ENCODE measurements at places on chromosomes 2 and 18. TPM values are rescaled to one million over a fixed set of nuclear protein-coding genes. Genes with fewer than 3 reads are reported as not detected.

Gene GPAT2
- not detected for total RNA-seq

Gene ANKRD30BL
- total RNA-seq, result not detected

- H3K27ac ChIP-seq, result no peak overlapping the region
- H3K4me1 ChIP-seq, result peaks cover 26% of the 10 kb centered on the region
- no peak overlapping the region for H3K4me3 ChIP-seq
- H3K27me3 ChIP-seq, result no peaks in the 10 kb centered on the region
- DNase-seq, result no peak
Measured at GRCh38 chr18:9831036-9831722, 54.6 kb upstream of the TXNDC2 start.

DNA sequence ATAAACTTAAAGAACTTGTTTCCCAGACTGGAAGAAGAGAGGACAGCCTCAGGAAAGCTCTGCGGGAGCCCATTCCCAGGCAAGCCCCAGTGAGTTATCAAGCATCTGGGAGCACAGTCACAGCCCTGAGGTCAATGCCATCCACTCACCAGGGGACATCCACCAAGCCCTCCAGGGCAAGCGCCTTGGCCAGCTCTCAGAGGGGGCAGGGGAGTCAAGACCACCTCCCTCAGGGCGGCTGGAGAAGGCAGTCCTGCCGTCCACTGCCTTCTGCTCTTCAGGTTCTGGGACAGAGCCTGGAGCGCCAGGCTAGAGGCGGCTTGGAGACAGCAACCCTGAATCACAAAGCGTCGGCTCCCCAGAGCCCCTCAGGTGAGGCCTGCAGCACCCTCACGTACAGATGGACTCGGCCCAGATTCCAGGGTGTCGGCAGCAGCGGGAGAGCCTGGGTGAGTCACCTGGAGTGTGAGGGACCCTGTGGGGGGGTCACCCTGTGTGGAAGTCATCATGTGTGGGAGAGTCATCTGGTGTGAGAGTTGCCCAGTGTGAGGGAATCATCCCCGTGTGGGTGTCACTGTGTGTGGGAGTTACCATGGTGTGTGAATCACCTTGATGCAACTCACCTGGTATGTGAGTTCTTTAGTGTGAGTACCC is 100.9 kb upstream of the TEX51 start:
- no peak overlapping the region for H3K27ac ChIP-seq
- H3K36me3 ChIP-seq, result no peaks in the 10 kb centered on the region
- H3K4me3 ChIP-seq, result no peak overlapping the region
- DNase-seq, result no peak
- H3K4me1 ChIP-seq, result no peaks in the 10 kb centered on the region

DNA sequence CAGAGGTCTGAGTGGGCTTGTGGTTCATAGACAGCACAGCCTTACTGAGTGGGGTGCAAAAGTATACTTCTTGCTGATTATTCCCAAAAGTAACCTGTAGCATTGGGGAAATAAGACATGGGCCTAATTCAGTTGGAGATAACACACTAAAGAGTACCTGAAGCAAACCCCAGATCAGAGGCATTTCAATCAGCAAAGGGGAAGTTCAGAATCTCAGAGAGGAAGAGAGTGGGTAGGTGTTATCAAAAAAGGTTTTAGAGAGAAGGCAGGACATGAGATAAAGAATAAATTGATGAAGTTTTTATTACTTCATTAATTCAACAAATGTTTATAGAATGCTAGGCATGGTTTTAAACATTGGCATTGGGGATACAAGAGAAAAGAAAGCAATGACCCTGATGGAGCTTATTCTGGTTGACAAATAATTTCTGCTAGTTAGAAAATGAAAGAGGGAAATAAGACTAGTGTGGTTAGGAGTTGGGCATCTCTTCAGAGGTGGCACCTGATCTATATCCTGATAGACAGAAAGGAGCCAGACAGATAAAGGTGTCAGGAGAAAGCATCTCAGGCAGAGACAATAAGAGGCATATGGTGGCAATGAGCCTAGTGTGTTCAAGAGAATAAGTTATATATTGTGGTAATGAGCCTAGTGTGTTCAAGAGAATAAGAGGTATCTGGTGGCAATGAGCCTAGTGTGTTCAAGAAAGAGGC is 153.8 kb upstream of the SETBP1 start:
- peaks cover under 1% of the 10 kb centered on the region for H3K4me1 ChIP-seq
- H3K36me3 ChIP-seq, result no peaks in the 10 kb centered on the region
- H3K27ac ChIP-seq, result no peak overlapping the region

GRCh38 chr2:112938904-112939303 is 27.9 kb downstream of the IL37 start:
- H3K27ac ChIP-seq, result no peak overlapping the region
- no peak overlapping the region for H3K4me3 ChIP-seq
- DNase-seq, result peak; percentile 57
- H3K27me3 ChIP-seq, result no peaks in the 10 kb centered on the region
- peaks cover 11% of the 10 kb centered on the region for H3K4me1 ChIP-seq

DNA sequence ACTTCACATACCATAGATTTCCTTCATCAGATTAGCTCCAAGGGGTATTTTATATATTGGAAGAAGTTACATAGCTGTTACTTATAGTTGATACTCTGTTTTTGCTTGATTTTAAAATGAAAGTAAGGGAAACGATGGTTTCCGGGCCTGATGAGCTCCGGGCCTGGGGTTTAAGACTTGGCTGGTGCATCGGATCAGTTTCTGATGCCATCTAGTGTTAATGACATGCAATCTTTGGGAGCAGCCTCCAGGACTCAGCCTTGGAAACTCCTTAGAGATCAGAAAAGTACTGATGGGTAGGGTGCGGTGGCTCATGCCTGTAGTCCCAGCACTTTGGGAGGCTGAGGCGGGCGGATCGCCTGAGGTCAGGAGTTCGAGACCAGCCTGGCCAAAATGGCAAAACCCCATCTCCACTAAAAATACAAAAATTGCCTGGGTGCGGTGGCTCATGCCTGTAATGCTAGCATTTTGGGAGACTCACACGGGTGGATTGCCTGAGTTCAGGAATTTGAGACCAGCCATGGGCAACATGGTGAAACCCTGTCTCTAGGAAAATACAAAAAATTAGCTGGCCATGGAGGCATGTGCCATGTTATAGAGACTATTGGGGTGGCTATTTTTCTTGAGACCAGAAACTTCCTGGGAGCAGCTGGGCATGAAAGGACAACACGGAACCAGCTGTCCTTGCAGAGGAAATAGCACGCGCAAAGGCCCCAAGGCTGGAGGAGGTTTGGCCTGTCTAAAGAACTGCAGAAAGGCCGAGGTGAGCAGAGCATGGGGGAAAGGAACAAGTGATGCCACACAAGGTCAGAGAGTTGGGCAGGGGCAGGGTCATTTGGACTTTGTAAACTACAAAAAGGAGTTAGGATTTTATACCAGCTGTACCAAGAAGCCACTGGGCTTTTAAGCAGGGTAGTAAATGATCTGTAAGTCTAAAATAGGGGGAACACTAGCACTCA is 46.9 kb upstream of the CNOT11 start:
- H3K4me1 ChIP-seq, result peaks cover under 1% of the 10 kb centered on the region
- H3K27me3 ChIP-seq, result no peaks in the 10 kb centered on the region
- no peak overlapping the region for H3K27ac ChIP-seq
- no peaks in the 10 kb centered on the region for H3K36me3 ChIP-seq
- peak overlapping the region; percentile 41 for H3K4me3 ChIP-seq
- DNase-seq, result peak; percentile 65

Measured in astrocyte (in vitro differentiated cells and primary cell).